ENCODE measurements at places on chromosomes 2 and 18.

DNA sequence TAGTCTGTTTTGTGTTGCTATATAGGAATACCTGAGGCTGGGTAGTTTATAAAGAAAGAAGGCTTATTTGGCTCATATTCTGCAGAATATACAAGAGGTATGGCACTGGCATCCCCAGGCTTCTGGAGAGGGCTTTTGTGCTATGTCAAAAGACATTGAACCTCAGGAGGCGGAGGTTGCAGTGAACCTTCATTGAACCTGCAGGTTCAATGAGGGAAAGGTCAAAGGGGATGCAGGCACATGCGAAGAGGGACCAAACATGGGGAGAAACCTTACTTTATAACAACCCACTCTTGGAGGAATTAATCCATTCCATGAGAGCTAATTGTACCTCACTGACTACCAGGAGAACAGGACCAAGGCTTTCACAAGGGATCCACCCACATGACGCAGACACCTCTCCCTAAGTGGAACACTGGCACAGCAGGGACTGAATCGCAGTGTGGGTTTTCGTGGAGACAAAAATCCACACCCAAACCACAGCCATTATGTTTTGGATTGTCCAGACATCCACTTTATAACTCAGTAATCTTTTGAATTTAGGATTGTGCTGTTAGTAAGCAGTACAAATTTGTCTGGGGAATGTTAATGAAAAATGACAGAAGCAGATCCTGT is 4.1 kb upstream of the SERPINB8 start:
- no peak for DNase-seq

DNA sequence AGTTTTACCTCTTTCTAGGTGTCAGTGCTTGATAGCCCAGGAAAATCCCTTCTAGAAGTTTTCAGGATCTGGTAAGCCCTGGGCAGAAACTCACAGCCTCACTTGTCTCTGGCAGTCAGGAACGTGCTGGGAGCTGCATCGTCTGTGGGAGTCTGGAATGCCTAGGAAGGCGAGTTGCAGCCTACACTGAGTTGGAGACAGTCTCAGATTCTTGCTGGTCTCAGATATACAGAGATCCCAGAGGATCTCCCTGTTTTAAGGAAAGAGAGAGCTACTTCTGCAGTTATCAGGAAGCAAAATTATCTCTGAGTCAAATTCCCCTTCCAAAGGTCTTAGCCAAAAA is 104.4 kb upstream of the CDC42EP3 start:
- DNase-seq, result peak; percentile 71

- DNase-seq, result peak; percentile 58
Measured at GRCh38 chr2:47429795-47430194, 26.8 kb downstream of the MSH2 start.

DNA sequence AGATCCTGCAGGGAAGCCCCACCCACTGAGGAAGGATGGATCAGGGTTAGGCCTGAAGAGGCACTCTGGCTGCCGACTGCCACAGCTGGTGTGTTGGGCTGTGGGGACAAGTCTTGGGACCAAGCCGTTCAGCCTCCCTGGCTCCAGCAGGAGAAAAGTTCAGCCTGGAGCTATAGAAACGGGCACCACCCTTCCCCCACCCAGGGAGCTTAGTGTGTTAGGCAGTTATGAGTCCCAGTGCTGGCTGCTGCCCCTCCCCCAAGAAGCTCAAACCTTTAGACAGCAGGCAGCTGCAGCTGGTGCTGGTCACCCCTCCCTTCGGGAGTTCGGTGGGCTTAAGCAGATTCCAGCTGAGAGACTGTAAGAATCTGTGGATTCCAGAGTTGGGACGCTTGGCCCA is 447.1 kb upstream of the HS6ST1 start:
- DNase-seq, result no peak

DNA sequence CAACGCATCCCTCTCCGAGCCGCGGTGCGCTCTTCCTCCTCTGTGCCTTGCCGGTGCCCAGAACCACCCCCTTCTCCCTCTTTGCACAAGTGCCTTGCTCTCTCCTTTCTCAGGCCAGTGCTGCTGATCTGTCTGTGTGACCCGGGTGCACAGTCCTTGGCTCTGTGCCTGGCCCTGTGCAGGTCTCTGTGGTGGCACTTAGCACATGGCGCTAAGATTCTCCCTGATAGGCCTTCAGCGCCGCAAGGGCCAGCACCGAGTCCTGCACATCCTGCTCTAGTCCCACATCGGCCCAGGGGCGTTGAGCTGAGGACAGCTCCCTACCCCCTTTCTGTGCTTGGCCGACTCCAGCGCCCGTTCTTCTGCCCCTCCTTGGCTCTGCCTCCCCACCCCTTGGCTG is 136.1 kb downstream of the NEDD4L start:
- no peak for DNase-seq

All from choroid plexus epithelial cell (primary cell).